Astrocyte of the cerebellum (primary cell): ENCODE measurements at places on chromosomes 12 and 14.

- DNase-seq: no peak
Observed at GRCh38 chr12:101050631-101051030, 159.4 kb downstream of the SLC5A8 start.

GRCh38 chr12:3381059-3382047 is 109.7 kb upstream of the PRMT8 start:
- DNase-seq: no peak

GRCh38 chr12:1584326-1584725 is 10.1 kb downstream of the FBXL14 start:
- DNase-seq: no peak

GRCh38 chr12:68497702-68498101 is 113.0 kb upstream of the RAP1B start:
- peak; percentile 96 for DNase-seq

- DNase-seq: no peak
Observed at GRCh38 chr12:55673638-55674037, 34.1 kb downstream of the ITGA7 start.

- no peak for DNase-seq
Observed at GRCh38 chr12:6840330-6840729, 395 bp upstream of the GNB3 start.

DNA sequence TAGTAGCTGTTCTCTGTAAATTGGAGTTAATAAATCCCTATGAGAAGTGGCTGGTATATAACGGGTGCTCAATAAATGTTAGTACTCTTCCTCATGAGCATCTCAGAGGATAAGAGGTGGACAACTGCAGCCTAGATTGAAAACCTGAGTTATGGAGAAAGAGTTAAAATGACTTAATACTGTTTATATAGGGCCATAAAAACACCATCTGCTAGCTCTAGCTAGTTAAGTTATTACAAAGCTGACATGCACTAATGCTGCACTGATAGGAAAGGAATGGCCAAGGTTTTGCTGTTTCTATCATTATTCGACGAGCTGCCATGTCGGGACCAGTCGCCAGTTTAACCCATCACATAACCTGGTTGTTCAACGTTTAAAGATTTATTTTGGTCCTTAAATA is 72.0 kb upstream of the SEL1L start:
- no peak for DNase-seq

- no peak for DNase-seq
Observed at GRCh38 chr12:15544589-15544988, 222.3 kb downstream of the PTPRO start.

GRCh38 chr14:103143506-103143905 is 20.2 kb downstream of the TNFAIP2 start:
- DNase-seq: no peak
